Upper lobe of right lung (tissue), 1 donor: ENCODE measurements at places on chromosomes 6 and 20. TPM values are rescaled to one million over a fixed set of nuclear protein-coding genes. Genes with fewer than 3 reads are reported as not detected.

GRCh38 chr6:105713474-105714118, 310.7 kb upstream of the PREP start:
- H3K4me1 ChIP-seq: no peaks in the 10 kb centered on the region
- no peak overlapping the region for H3K27ac ChIP-seq
- H3K4me3 ChIP-seq: no peak overlapping the region
- no peak for DNase-seq

- H3K4me3 ChIP-seq: no peak overlapping the region
- H3K4me1 ChIP-seq: no peaks in the 10 kb centered on the region
- no peaks in the 10 kb centered on the region for H3K27me3 ChIP-seq
- no peaks in the 10 kb centered on the region for H3K36me3 ChIP-seq
These were observed 184.6 kb downstream of the ID4 start for GRCh38 chr6:20021795-20022194.

DNA sequence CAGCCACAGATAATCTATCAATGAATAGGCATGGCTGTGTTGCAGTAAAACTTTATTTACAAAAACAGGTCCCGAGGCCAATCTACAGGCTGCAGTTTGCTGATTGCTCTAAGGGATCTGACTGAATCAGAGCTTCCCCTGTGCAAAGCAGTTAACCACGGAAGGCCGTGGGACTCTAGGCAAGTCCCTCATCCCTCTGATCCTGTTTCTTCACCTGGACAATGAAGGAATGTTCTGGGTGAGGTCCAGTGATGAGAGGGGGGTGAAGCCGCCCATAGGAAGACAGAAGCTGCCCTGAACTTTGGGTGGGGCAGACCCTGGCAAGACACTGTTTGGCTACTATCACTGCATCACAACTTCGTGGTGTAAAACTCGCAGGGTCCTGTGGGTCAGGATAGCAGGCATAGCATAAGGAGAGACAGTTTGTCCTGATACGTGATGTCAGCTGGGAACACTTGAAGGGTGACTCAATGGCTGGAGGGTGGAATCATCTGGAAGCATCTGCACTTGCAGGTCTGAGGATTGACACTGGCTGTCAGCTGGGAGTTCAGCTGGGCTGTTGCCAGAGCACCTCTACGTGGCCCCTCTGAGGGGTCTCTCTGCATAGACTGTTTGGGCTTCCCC, 33.3 kb upstream of the TGM2 start:
- H3K36me3 ChIP-seq: no peaks in the 10 kb centered on the region
- DNase-seq: no peak
- peaks cover 25% of the 10 kb centered on the region for H3K4me1 ChIP-seq
- H3K4me3 ChIP-seq: no peak overlapping the region
- no peaks in the 10 kb centered on the region for H3K27me3 ChIP-seq

- H3K27ac ChIP-seq: no peak overlapping the region
- peaks cover 55% of the 10 kb centered on the region for H3K36me3 ChIP-seq
- H3K4me1 ChIP-seq: no peaks in the 10 kb centered on the region
- H3K27me3 ChIP-seq: no peaks in the 10 kb centered on the region
These were observed 31.8 kb downstream of the PSMF1 start for GRCh38 chr20:1150218-1150617.

The ANKEF1 gene
- 4.0 TPM for total RNA-seq

GRCh38 chr6:127403636-127404035, 55.6 kb downstream of the KIAA0408 start:
- H3K27me3 ChIP-seq: no peaks in the 10 kb centered on the region
- DNase-seq: no peak
- H3K36me3 ChIP-seq: no peaks in the 10 kb centered on the region
- no peak overlapping the region for H3K4me3 ChIP-seq
- no peak overlapping the region for H3K27ac ChIP-seq

DNA sequence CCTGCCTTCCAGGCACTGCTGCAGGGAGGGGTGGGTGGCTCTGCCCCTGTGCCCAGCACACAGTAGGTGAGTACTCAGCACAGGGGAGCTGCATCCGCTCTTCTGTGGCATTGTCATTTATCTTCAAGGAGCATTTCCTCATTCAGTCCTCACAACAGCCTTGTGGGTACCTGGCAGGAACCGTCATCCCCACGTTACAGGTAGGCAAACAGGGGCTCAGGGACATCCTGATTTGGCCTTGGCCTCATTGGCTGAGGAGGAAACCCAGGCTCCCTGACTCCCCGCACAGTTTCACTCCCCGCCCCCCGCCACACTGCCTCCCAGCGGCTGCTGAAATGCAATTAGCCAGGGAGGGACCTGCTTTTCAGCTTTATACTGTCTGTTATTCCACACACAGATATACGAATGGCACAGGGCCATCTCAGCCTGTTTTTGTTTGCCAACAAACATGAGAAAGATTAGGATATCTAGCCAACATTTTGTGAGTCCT, 24.2 kb upstream of the PNPLA1 start:
- no peak overlapping the region for H3K4me3 ChIP-seq
- no peak for DNase-seq
- H3K27ac ChIP-seq: no peak overlapping the region

DNA sequence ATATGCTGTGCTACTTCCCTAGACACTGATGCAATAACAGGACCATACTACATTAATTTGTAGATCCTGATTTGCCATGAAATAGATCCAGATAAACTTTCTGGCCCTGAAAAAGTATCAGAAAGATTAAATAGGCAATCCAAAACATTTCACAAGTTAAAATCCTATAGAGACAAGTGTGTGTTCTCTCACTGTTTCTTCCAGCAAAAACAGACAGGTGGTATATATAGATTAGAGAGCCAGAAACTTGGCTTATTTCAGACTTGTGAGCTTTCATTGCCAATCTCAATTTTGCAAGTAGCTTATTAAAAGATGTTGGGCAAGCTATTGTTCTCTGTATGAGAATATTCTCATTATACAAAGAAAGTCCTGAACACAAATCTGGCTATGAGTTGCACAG, 289.1 kb upstream of the MANEA start:
- no peak overlapping the region for H3K27ac ChIP-seq
- H3K4me1 ChIP-seq: no peaks in the 10 kb centered on the region
- H3K36me3 ChIP-seq: no peaks in the 10 kb centered on the region
- no peak overlapping the region for H3K4me3 ChIP-seq

The COL12A1 gene
- 44.3 TPM for total RNA-seq
